ENCODE measurements at places on chromosomes 2 and 18.

GRCh38 chr2:88574445-88574844 lies 52.8 kb downstream of the EIF2AK3 start:
- no peak for DNase-seq

DNA sequence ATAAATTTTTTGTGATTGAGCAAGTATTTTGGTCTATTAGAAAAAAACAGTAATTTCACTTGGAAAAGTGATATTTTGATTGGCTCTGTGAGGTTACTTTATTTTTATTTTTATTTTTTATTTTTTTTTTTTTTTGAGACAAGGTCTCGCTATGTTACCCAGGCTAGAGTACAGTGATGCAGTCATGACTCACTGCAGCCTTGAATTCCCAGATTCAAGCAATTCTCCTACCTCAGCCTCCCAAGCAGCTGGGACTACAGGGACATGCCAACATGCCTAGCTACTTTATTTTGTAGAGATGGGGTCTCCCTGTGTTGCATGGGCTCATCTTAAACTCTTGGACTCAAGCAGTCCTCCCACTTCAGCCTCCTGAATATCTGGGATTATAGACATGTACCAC lies 60.9 kb upstream of the MGAT5 start:
- no peak for DNase-seq

DNA sequence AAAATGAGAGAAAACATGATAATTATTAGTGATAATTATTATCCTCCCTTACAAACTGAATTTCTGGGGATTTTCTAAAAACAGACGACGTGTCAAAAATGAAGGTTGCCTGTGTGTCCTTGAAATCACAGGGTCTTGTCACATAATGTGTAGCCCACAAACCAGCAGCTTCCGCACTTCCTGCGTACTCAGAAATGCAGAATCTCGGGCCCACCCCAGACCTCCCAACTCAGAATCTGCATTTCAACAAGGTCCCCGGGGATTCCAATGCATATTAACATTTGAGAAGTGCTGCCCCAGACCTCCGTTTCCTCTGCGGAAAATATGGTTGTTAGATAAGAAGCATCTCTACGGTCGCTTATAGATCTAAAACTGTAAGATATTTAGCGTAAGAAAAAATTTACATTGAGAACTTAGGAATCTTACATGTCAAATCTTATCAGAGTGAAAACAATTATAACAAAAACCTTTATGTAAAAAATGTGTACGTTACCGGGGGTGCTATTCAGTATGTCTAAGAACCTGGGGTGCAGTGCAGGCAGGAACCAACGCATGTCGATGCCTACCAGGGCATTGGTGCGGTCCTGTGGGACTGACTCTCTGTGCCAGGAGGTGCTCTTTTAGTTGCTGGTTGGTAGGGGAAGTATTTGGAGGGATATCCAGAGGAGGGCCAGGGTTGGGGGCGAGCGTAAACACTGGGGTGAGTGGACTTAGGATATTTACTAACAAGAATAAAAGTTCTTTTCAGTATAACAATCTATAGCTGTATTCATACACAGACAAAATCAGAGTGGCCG lies 15.2 kb downstream of the CDKL4 start:
- DNase-seq = peak; percentile 20

DNA sequence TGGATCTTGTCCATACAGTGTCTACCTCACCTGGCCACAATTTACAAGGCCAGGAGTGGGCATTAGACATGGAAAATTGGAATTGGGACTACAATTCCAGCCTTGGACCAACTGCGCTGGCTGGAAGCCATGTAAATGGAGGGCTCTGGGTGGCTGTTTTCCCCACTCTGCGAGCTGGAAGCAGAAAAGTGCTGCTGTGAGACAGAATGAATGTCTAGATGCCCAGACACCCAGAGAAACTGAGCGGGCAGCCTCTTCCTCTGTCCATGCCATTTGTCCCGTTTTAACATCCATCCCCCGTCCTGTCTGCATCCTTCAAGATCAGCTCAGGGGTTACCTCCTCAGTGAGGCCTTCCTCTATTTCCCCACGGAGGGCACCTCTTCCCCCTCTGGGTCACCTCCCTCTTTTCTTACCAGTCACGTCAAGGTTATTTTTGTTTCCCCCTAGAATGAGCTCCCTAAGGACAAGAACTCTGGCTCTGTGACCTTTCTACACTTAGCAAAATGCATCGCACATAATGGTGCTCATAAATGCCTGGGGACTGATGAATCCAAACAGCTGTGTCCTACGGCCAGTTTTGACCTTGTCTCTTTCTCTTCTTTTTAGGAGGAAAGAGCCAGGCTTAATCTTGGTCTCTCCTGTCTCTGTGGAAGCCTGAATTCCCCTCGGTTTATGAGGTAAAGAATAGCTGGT lies 41.2 kb downstream of the MCFD2 start:
- no peak for DNase-seq

DNA sequence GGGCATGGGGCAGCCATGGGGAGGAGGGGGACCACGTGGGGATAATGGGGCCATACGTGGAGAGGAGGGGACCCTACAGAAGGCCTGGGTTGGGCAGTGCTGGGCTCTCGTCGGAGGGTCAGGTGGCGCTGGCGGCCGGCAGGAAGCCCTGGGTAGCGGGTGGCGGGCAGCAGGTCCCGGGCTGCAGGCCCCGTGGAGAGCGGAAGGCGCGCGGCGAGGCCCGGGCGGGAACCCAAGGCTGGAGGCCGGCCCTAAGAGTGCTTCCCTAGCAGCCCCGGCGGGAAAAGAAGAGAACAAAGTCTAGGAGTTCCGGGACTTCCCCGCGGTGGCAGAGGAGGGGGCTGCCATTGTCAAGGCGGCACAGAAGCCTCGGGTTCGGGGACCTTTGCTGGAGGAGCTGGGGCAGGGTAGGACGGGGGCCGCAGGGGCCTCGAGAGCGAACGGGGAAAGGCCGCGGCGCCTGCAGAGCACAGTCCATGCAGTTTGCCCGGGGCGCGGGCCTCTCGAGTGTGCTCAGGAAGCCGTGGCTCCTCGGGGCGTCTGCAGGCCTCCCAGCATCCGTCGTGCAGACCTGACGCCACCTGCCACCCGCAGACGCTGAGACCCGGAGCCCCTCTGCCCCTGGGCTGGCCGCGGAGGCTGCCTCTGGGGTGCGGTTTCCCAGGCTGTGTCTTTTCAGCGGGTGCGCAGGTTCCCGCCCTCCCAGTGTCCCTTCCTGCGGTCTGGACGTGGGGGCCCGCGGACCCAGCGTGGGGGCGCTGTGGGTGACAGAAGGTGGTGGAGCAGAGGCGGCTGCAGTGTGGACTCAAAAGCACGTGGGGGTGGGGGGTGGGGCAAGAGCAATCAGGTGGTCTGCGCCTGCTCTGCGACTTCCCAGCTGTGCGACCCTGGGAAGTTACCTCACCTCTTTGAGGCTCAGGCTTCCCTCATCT lies 19.4 kb upstream of the NCL start:
- peak; percentile 57 for DNase-seq

DNA sequence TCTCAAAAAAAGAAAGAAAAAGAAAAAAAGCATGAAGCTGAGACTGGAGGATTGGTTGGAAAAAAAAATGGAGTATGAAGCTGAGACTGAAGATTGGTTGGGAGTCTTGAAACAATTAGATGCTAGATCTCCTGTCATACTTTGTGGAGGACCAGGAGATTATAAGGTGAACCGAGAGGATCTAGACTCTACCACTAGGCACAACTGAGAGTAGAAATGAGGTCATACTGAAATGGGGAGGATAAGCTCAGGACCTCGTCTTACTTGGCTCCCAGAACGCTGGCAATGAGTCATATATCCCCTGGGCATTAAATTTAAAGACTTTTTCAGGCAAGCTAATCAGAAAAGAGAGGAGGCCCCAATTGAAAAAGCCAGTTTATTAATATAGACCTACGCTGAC lies 3.3 kb upstream of the ORC2 start:
- DNase-seq = no peak

DNA sequence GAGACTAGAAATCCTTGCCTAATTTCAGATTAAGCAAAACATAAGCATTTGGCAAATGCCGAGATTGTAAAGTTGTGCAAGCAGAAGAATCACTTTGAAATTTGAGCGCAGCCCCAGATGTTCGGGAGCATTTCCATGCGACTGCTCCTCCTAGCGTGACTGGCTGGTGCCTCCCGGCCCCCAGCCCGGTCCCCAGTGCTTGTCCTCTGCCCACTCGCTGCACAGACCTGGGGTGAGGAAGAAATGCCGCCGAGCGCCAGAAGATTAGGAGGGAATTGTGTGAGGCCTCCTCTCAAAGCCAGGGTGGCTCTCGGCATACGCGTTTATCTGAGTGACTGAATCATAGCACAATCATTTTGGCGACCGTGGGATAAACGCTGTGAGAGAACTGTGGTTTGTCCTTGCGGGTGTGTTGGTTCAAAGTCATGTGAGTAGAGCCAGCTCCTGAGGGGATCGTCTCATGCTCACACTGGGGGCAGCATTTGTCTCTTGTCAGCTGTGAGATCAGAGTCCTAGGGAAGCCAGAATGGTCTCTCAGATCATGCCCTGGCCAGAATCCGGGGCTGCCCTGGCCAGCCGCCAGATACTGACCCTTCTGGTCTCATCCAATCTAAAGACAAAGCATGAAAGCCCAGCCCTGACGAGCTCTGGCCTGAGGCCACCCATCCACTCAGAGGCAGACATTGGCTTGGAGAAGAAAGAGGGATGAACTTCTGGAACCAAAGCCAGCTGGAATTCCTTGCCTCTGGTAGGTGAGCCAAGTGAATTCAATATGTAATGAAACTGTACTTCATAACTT lies 189.3 kb downstream of the SH3RF3 start:
- DNase-seq = no peak

DNA sequence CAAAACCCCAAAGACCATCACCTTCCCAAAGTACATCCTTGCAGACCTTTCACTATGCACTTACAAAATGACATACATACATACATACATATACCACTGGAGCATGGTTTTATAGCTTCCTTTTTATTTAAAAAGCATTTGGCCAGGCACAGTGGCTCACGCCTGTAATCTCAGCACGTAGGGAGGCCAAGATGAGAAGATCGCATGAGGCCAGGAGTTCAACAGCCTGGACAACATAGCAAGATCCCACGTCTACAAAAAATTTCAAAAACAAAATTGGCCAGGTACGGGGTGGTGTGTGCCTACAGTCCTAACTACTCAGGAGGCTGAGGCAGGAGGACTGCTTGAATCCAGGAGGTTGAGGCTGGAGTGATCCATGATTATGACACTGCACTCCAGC lies 29.9 kb upstream of the ADAM17 start:
- DNase-seq = no peak

GRCh38 chr2:241853651-241854341 lies 4.9 kb downstream of the PDCD1 start:
- peak; percentile 34 for DNase-seq

GRCh38 chr2:239831001-239831731 lies 194.0 kb downstream of the NDUFA10 start:
- DNase-seq = no peak

Measured in CD4-positive, alpha-beta T cell treated with Interleukin-6 for 4 hours (primary cell).